Suprapubic skin (tissue), 4 donors: ENCODE measurements at places on chromosomes 2 and 18.

GRCh38 chr2:178005756-178006155 lies 66.8 kb downstream of the PDE11A start:
- DNase-seq = no peak

DNA sequence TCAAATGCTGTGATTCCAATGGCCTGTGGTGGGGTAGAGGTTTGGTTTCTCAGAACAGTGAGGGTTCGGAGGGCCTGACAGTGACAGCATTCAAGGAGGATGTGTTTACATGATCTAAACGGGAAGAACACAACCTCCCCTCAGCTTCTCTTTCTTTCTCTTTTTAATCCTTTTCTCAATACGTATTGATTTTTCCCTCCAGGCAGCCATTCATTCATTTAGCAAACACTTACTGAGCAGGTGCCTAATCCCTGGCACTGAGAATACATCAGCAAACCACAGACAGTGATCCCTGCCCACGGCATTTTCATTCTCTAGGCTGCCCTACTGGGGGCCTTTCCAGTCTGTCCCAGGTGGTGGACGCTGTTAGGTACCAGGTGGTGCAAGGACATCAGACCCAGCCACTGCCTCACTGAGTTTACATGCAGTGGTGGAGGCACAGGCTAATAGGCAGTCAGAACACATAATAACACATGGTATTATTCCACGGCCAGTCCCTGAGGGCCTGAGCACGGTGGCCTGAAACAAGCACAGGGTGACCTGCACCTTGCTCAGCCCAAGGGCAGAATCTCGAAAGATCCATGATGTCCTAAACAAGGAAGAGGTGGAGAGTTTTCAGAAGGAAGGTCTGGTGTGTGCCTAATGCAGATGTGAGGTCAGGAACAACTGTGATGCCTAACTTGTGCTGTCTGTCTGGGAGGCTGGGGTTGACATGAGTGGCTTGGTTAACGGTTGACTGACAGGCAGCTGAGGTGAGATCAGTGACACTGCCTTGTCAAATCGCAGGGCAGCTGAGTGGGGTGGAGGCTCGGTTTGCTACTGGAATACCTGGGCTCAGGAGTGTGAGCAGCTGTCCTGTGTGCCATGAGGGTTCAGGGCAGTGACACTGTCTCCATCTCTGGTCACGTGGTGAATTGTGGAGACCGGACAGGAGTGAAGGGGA lies 785.5 kb upstream of the HS6ST1 start:
- no peak for DNase-seq

GRCh38 chr18:26519114-26519513 lies 29.2 kb downstream of the KCTD1 start:
- no peak for DNase-seq

DNA sequence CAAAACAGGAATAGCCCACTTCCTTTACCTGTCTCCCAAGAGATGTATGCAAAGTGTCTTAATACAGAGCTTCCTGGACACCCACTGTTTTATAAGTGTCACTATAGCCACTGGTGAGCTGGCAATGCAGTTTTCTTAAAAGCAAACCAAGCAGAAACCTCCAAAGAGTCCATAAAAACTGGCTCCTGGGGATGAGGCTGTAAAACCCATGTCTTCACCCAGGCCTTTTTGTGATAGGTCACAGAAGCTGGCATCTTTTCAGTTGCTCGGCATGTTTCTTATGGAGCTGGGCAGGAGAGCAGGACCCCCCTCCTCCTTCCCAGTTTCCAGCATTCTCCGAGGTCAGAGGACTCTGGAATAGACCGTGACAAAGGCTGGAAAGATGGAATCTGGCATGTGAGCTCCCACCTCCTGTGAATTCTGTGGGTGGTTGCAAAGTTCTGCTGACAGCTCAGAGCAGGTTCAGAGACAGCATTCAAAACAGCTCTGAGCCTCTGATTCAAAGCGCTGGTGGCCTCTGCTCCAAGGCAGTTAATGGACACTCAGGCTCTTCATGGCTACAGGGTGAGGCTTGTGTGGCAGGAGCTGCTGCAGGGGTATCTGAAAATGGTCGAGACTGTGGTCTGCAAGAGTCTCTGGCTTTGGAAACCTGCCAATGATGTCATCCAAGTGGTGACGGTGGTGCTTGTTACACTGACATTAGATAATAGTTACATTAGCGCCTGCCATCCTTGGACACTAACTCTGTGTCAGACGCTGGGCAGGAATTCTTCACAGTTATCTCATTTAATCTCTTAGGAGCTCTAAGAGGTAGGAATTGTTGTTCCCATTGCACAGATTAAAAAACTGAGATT lies 283.4 kb downstream of the CLIP4 start:
- DNase-seq = no peak

DNA sequence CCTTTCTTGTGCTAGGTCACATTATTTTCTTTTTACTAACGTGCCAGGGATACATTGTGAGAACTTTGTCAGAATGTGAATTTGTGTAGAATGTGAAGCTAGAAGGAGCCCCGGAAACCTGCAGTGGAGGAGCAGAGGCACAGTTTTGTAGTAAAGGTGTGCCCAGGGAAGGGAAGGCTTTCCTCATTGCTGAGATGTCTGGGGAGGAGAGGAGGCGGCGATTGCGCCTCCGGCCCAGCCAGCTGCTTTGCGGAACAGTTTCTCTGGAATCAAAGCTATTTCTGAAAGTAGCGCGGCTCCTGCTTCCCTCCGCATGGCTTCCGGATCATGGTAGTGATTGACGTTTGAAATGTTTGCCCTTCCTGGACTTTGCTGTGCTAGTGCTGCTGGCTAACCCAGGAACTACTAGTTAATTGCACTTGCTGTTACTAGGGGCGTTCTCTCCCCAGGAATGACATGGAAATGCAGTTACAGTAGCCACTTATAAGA lies 83.1 kb upstream of the RBM44 start:
- peak; percentile 69 for DNase-seq
